ENCODE measurements at places on chromosomes 5 and 9. TPM values are rescaled to one million over a fixed set of nuclear protein-coding genes. Genes with fewer than 3 reads are reported as not detected.

The SKIC3 gene
- total RNA-seq = 77.0 TPM

The WWC1 gene
- total RNA-seq = 13.7 TPM

DNA sequence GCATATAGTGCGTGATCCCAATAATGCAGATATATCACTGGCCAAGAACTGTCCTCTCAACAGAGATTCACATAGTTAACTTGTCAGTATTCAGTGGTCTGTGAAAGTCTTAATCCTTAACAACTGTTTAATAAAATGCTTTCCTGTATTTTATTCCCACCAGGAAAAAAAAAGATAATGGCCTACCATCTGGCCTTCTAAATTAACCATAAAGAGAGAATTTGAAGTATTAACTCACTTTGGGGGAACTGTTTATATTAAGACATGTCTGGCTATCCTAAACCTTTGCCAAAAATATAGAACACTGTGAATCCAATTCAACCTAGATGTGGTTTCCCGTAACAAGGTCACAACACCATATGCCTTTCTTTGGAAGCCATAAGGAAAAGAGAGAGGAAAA lies 818 bp upstream of the FREM1 start:
- H3K36me3 ChIP-seq = no peaks in the 10 kb centered on the region
- H3K27ac ChIP-seq = no peak overlapping the region
- DNase-seq = no peak
- no peaks in the 10 kb centered on the region for H3K27me3 ChIP-seq

GRCh38 chr5:108675736-108676135 lies 72.0 kb upstream of the FER start:
- H3K27me3 ChIP-seq = no peaks in the 10 kb centered on the region
- peaks cover 26% of the 10 kb centered on the region for H3K4me1 ChIP-seq
- H3K36me3 ChIP-seq = no peaks in the 10 kb centered on the region
- DNase-seq = no peak
- H3K27ac ChIP-seq = no peak overlapping the region
- H3K4me3 ChIP-seq = no peak overlapping the region

DNA sequence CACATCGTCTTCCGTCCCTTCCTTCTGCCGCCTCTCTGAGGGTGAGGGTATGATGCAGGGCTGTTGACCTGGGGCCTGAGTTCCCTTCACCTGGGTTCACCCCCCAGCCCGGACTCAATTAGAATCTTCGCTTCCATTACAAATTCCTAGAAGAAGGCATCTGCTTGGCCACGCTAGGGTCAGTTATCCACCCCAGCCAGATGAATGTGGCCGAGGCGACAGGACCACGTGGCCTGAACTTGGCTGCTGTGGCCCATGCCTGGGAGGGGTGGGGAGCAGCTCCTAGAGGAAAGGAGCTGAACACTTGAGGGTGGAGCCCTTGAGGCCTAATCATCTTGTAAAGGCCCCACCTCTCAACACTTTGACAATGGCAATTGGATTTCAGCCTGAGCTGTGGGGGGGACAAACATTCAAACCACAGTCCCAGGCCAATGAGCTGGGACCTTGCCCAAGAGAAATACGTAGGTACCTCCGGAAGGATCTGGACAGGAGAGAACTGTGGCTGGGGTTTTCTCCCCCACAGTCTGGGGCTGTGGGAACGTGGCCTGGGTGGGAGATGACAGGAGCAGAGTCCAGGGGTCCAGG lies 90.6 kb upstream of the ADAMTS2 start:
- no peak overlapping the region for H3K27ac ChIP-seq
- peaks cover 9% of the 10 kb centered on the region for H3K4me1 ChIP-seq
- no peak overlapping the region for H3K4me3 ChIP-seq
- H3K36me3 ChIP-seq = no peaks in the 10 kb centered on the region
- DNase-seq = no peak

DNA sequence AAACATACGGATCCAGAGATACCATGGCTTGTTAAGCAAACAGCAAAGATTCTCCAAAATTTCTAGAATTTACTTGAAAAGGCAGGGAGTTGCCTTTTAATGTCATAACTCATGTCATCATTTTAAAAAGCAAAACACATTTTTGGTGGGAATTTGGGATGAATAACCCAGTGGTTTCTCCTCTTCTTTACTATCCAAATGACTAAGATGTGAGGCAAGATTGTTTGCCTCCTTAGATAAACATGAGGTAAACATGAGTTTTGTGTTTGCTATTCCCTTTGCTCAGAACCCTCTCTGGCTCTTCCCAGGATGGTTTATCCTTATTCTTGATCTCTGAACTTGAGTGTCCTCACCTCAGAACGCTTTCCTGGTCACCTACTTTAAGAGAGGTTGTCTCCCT lies 267.0 kb downstream of the EBF1 start:
- H3K27me3 ChIP-seq = no peaks in the 10 kb centered on the region
- no peak for DNase-seq
- H3K4me1 ChIP-seq = peaks cover 10% of the 10 kb centered on the region

DNA sequence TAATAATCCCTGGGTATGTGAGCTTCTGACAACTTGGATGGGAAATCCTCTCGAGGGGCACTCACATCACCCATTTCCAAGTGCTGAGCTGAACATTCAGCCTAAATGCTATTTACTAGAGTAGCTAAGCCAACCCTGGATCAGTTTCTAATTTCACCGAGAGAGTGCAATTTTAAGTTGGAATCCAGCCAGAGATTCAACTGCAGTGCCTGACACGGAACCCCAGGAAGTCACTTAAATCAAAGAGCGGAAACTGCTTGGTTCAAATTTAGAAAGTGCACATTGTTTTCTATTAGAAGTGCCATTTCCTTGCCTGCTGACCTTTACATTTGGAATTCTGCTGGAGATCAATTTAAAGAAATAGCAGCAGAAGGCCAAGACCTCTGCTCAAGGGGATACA lies 8.8 kb downstream of the SPRY4 start:
- H3K27me3 ChIP-seq = no peaks in the 10 kb centered on the region
- DNase-seq = no peak
- peaks cover 11% of the 10 kb centered on the region for H3K36me3 ChIP-seq
- peak overlapping the region; percentile 31 for H3K27ac ChIP-seq
- peaks cover 91% of the 10 kb centered on the region for H3K4me1 ChIP-seq

GRCh38 chr9:134838651-134839454 lies 41.8 kb upstream of the FCN2 start:
- H3K4me1 ChIP-seq = no peaks in the 10 kb centered on the region
- no peaks in the 10 kb centered on the region for H3K36me3 ChIP-seq
- no peak overlapping the region for H3K4me3 ChIP-seq
- H3K27ac ChIP-seq = no peak overlapping the region

- peaks cover 27% of the 10 kb centered on the region for H3K4me1 ChIP-seq
- no peak overlapping the region for H3K4me3 ChIP-seq
- H3K36me3 ChIP-seq = no peaks in the 10 kb centered on the region
- DNase-seq = peak; percentile 15
These were observed 34.3 kb upstream of the TBC1D2 start for GRCh38 chr9:98289614-98290201.

GRCh38 chr5:156706631-156707030 lies 143.5 kb upstream of the PPP1R2B start:
- H3K4me1 ChIP-seq = no peaks in the 10 kb centered on the region
- no peak overlapping the region for H3K27ac ChIP-seq
- no peak overlapping the region for H3K4me3 ChIP-seq
- no peaks in the 10 kb centered on the region for H3K27me3 ChIP-seq
- no peaks in the 10 kb centered on the region for H3K36me3 ChIP-seq
- DNase-seq = no peak

DNA sequence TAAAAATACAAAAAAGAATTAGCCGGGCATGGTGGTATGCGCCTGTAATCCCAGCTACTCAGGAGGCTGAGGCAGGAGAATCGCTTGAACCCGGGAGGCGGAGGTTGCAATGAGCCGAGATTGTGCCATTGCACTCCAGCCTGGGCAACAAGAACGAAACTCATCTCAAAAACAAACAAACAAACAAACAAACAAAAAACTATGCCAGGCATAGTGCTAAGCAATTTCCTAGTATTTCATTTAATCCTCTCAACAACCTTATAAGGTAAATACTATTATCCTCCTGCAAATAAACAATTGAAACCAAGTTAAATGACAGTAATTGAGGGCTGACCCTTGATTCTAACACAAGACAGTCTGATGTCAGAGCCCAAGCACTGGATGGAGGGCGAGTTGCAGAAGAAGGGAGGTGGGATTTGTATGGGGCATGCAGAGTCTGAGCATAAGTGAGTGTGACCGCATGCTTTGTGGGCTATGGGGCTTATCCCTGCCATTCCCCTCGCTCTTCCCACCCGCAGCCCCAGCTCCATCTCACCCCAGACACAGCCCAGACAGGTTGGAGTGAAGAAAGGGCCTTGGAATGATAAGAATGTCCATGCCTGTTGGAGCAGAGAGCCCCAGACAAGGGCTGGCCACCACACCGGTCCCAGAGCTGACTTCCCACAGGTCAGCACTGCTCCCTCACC lies 24.3 kb upstream of the RPS14 start:
- no peaks in the 10 kb centered on the region for H3K27me3 ChIP-seq
- DNase-seq = no peak
- no peak overlapping the region for H3K27ac ChIP-seq
- H3K36me3 ChIP-seq = no peaks in the 10 kb centered on the region
- peaks cover 18% of the 10 kb centered on the region for H3K4me1 ChIP-seq

GRCh38 chr5:15607076-15607475 lies 107.1 kb downstream of the FBXL7 start:
- no peaks in the 10 kb centered on the region for H3K27me3 ChIP-seq
- no peak overlapping the region for H3K4me3 ChIP-seq
- no peak for DNase-seq
- no peak overlapping the region for H3K27ac ChIP-seq

DNA sequence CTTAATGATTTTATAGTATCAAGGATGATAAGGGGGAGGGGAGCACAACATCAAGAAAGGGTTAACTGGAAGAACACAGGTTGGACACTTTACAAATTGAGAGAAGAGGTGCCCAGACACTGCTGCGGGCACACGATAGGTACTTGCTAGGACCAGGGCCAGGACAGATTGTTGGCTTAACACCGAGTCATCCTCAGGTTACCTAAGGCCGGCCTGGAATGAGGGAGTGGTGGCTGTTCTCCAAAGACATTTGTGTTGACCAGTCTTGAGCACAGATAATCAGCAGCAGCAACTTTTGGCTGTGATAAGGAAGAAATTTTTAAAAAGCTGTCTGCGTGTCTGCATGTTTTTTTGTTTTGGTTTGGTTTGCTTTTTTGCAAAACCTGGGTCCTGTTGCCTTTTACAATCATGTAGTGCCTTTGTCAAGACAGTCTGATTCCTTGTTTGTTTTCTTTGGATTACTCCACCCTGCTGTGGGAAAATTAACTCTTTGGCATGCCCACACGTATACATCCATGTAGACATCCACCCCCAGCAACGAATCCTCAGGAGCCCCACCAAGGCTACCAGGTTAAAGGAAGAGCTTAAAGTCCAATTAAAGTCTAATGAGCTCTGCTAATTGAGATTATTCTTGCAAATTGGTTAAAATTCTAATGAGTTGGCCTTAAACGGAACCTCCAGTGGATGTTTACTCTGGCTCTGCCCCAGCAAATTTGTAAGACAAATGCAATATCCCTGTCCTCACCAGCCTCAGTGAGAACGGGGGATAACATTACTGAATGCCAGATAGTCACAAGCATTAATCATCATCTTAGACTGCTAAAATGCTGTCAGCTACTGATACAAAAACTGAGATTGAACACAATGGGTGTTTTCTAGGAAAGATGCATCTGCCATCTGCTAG lies 382.3 kb downstream of the ACTL7B start:
- DNase-seq = no peak
- no peaks in the 10 kb centered on the region for H3K27me3 ChIP-seq
- H3K36me3 ChIP-seq = no peaks in the 10 kb centered on the region
- no peak overlapping the region for H3K27ac ChIP-seq
- peaks cover 4% of the 10 kb centered on the region for H3K4me1 ChIP-seq

DNA sequence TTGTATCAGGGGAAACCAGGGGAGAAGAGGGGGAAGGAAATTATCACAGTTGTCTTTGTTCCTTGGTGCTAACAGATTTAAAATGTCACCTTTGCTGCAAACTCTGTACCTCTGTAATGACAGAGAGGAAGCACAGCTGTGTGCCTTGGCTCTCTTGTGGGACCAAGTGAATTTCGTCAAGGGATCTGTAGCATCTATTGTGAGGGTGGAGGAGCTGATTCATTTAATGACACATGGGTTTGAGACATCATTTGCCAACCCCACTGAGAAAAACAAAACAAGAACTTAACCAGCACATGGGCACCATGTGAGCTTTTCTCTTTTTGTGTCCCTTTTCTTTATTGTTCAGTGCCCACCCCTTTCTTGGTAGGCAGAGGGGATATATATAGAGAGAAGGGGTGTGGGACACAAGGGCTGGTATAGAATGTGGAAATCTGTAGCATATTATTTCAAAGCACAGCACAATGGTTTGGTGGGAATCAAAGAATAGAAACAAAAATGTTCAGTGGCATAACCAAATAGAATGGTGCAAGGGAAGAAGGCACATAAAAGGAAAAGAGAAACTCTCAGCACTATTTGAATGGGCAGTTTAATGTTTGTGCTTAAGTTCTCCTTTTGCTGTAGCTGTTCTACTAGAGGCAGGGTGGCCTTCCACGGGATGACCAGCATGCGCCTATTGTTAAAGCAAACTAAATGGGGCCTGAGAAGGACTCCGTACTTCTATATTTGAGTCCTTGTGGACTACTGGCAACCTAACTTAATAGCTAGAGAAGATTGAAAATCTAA lies 63.3 kb downstream of the LIX1 start:
- H3K27ac ChIP-seq = no peak overlapping the region
- H3K36me3 ChIP-seq = no peaks in the 10 kb centered on the region
- H3K4me3 ChIP-seq = no peak overlapping the region
- H3K4me1 ChIP-seq = peaks cover 9% of the 10 kb centered on the region
- DNase-seq = no peak
- no peaks in the 10 kb centered on the region for H3K27me3 ChIP-seq
